ENCODE measurements at places on chromosomes 13 and 19. TPM values are rescaled to one million over a fixed set of nuclear protein-coding genes. Genes with fewer than 3 reads are reported as not detected.

The IQCN gene
- total RNA-seq = 4.6 TPM

The OR7C1 gene
- not detected for total RNA-seq

The LSR gene
- 4.5 TPM for total RNA-seq

The RGL3 gene
- total RNA-seq = not detected

The NRTN gene
- 0.32 TPM for total RNA-seq

The KLK13 gene
- total RNA-seq = not detected

The PRX gene
- total RNA-seq = 0.68 TPM

The NECTIN2 gene
- 0.34 TPM for total RNA-seq

The IL11 gene
- total RNA-seq = 0.74 TPM

The SPTBN4 gene
- 0.15 TPM for total RNA-seq

The ZNF701 gene
- 26.8 TPM for total RNA-seq

The CEACAM21 gene
- total RNA-seq = 45.3 TPM

The CEACAM5 gene
- total RNA-seq = not detected

The ZNF563 gene
- total RNA-seq = 2.2 TPM

The PSG11 gene
- total RNA-seq = not detected

The KCNC3 gene
- 17.2 TPM for total RNA-seq

The SULT2B1 gene
- total RNA-seq = 0.32 TPM

The YJEFN3 gene
- 11.7 TPM for total RNA-seq

The BRD4 gene
- total RNA-seq = 122 TPM

The ZNF497 gene
- total RNA-seq = 0.64 TPM

The S1PR5 gene
- not detected for total RNA-seq

The C13orf46 gene
- 6.5 TPM for total RNA-seq

The HCN2 gene
- total RNA-seq = 2.3 TPM

The ELANE gene
- not detected for total RNA-seq

The ZNF486 gene
- 4.4 TPM for total RNA-seq

The ZNF625 gene
- 4.0 TPM for total RNA-seq

The ICAM3 gene
- 190 TPM for total RNA-seq
